Stimulated activated CD4-positive, alpha-beta T cell treated with anti-CD3 and anti-CD28 coated beads, Interleukin-1b, Interleukin-23, amount 100 ng/mL, for 4 hours (primary cell): ENCODE measurements at places on chromosomes 13 and 19.
A peak's percentile ranks its signal among the peaks of the same experiment; 100 is the strongest.

- no peak for DNase-seq
These were observed 313.2 kb downstream of the SHISA2 start for GRCh38 chr13:25738342-25739196.

GRCh38 chr13:39586958-39587605 lies 15.9 kb downstream of the LHFPL6 start:
- no peak for DNase-seq

DNA sequence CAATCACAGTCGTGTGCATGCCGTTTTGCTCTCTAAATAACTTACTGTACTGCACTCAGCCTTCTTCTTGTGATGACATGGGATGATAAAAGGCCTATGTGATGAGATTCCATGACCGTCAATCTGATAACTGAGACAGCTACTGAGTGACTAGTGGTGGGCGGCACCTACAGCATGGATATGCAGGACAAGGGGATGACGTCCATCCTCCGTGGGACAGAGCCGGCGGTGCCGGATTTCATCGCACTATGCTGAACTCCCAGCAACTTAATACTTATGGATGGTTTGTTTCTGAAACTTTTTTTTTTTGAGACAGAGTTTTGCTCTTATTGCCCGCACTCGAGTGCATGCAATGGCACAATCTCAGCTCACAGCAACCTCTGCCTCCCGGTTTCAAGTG lies 146.8 kb upstream of the TSHZ3 start:
- no peak for DNase-seq

GRCh38 chr13:40779049-40779448 lies 8.1 kb upstream of the MRPS31 start:
- no peak for DNase-seq

- no peak for DNase-seq
These were observed 16.2 kb downstream of the KCTD4 start for GRCh38 chr13:45184693-45185092.

DNA sequence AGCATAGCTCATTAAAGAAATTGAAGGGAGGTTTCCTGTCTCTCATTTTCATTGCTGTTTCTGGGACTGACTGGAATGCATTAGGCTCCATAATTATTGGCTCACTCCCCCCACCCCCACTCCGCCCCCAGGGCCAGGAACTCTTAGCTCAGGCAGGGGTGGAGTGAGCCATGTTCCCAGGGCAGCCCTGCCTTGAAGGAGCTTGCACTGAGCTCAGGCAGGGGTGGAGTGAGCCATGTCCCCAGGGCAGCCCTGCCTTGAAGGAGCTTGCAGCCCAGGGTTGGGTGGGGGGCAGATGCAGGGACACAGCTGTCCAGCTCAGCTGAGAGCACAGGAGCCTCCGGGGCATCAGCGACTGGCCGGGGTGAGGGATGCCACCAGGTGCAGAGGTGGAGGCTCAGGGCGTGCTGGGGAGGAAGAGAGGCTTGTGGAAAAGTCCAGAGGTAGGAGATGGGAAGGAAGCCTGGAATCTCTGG lies 39.1 kb upstream of the TFDP1 start:
- DNase-seq = no peak

- DNase-seq = no peak
These were observed 350.9 kb upstream of the NBEA start for GRCh38 chr13:34591129-34591528.

DNA sequence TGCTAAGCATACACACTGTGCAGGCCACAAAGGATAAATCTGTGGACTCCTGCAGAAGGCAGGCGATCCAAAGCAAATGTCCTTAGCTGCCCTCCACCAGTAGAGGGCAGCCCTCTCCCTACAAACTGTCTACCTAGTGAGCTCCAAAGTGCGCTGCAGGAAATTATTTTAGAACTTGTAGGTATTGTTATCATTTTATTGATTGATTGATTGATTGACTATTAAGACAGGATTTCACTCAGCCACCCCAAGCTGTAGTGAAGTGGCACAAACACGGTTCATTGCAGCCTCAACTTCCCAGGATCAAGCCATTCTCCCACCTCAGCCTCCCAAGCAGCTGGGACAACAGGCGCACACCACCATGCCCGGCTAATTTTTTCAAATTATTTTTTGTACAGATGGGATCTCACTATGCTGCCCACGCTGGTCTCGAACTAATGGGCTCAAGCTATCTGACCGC lies 37.3 kb downstream of the RNF6 start:
- DNase-seq = peak; percentile 44

GRCh38 chr19:4429256-4429655 lies 26.8 kb downstream of the CHAF1A start:
- no peak for DNase-seq

- DNase-seq = no peak
These were observed 48.5 kb downstream of the PEX11G start for GRCh38 chr19:7440188-7440975.

GRCh38 chr13:76828316-76828741 lies 57.9 kb downstream of the KCTD12 start:
- no peak for DNase-seq

- no peak for DNase-seq
These were observed 3.1 kb downstream of the FGF9 start for GRCh38 chr13:21673789-21674489.

DNA sequence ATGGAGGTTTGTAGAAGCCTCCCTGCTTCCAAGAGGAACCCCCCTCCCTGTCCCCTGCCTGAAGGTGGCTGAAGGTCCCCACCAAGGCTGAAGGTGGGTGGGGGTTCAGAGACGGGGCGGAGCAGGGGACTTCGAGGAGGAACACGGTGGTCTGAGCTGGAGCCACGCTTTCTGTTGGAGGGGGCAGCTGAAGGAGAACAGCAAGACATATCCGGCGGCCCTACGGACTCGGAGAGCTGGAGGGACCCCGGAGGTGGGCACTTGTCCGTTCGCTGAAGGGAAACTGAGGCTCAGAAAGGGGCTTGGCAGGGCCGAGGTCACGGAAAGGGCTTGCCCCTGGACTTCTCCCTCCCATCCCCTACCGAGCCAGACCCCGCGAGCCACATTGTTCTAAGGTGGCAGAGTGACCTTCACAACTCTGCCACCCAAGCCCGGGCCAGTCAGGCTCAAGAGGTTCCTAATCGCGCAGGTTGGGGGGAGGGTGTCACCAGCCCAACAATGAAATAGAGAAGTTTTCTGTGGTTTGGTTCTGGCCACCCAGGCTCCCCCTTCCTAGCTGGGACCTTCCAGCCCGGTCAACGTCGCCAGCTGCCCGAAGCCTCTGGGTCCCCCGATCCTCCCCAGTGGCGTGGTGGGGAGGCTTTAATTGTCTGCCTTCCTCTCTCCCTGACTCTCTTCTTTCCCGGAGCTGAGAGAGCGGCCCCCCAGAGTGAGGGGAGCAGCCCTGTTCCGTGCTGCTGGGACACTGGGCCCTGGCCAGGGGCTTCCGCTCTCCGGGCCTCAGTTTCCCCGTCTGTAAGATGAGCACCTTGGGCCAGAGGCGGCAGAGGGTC lies 15.5 kb upstream of the KCNN1 start:
- DNase-seq = no peak

DNA sequence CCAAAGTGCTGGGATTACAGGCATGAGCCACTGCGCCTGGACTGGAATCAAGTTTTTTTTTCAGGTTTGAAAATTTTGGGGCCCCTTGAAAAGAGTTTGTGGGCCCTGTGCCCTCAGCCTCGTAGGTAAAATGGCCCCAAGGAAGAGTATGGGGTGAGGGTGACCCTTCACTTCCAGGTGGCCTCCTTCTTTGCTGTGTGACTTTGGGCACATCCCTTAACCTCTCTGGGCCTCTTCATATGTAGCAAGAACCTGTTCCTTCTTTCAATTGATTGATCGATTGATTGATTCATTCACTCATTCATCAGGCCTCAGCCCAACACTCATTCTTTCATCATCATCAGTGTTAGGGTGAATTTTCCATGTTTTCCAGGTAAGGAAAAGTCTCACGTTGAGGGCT lies 3.4 kb upstream of the TMEM221 start:
- no peak for DNase-seq

DNA sequence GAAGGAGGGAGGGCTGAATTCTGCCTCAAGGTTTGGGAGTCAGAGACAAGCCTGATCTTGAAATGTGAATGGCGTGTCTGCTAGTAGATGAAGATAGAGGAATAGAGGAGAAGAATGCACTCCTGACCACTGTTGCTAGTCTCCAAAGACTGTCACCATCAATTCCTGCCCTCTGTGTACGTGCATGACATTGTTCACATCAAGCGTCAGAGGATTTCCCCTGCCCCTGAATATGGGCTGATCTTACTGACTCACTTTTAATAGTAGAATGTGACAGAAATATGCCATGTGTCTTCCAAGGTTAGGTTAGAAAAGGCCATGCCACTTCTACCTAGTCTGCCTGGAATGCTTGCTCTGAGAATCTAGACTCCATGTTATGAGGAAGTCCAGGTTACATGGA lies 538.6 kb downstream of the DIAPH3 start:
- DNase-seq = no peak

GRCh38 chr13:50829226-50829625 lies 14.3 kb downstream of the DLEU7 start:
- DNase-seq = no peak

GRCh38 chr13:99565478-99566124 lies 64.3 kb downstream of the TM9SF2 start:
- no peak for DNase-seq

GRCh38 chr19:21474671-21475181 lies 30.7 kb upstream of the ZNF429 start:
- DNase-seq = peak; percentile 39

- DNase-seq = no peak
These were observed 3.5 kb upstream of the SIGLEC7 start for GRCh38 chr19:51138549-51138979.
